Retinal pigment epithelial cell (primary cell): ENCODE measurements at places on chromosomes 16 and 17.

DNA sequence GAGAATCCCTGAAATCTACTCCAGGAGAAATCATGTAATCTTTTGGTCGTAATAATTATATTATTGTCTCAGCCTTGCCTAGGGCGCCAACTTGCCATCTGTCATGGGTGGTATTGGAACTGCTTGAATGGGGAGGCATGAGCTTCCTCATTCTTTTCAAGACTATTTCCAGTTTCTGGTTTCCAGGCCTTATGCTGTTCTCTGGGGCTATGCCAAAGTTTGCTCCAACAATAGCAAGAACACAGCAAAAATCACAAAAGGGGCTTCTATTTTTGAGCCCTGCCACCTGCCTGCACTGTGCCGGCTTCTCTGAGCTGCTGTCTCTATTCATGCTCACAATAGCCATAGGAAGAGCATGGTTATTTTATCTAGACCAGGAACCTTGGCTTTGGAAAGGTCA lies 111.7 kb downstream of the SPECC1 start:
- DNase-seq: no peak

- no peak for DNase-seq
Measured at GRCh38 chr16:85983606-85984230, 84.8 kb downstream of the IRF8 start.

DNA sequence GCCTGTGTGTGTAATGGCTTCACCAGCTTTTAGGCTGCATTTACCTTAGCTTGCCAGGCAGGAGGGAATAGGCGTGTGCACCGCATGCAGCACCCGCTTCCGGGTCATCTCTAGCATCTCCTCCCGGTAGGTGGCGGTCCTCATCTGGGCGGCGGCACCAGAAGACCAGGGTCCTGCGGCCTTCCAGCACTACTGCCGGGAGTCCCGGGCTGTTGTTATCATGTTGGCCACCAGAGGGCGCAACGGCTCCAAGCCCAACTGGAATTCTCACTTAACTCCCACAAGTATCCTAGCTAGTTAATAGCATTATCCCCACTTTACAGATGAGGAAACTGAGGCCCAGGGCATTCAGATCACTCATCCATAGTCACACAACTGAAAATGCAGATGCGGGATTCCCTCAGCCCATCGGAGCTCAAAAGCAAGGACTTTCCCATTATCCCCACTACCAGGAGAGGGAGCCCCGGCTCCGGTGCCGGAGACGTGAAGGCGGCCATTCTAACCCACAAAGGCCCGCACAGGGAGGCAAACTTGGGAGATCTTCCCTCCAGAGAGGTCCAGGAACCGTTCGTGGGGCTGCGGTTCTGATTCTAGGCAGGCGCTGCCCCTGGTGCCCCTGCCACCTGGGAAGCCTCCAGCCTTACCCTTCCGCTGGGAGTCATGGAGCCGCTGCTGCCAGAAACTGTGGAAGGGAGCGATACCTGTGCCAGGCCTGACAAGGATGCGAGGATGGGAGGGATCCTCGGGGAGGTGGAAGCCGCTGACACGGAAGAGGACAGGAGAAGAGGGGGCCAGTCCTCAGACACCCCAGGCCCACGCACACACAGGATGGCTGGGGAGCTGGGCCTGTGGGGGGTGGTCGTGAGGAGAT lies 23.9 kb downstream of the LGALS9 start:
- DNase-seq: peak; percentile 9

DNA sequence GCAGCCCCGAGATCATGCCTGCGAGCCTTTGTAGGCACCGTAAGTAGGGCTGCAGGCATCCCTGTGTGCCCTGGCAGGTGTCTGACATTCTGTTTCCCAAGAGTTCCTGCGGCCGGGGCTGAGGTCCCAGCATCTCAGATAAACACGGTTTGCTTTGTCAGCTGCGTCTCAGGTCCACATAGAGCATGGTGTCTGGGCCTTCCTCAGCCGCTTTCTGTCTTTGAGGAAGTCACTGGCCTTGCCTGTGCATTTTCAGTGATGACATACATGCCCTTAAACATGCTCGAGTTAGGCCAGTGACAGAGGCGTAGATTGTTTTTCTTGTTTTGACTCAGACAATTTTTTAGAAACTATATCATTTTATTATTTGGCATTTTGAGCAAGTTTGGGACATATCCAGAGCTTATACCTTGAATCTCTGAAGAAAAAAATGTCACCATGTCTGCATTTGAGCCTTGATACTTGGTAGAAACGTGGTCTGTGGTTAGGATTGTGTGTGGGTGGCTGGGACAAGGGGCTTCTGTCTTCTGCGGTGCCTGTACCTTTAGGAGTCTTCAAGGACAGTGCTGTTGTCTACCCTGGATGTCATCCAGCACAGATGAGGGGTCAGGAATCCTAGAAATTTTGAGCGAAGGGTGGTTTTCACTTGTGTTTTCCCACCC lies 105.8 kb downstream of the SNX29 start:
- no peak for DNase-seq

DNA sequence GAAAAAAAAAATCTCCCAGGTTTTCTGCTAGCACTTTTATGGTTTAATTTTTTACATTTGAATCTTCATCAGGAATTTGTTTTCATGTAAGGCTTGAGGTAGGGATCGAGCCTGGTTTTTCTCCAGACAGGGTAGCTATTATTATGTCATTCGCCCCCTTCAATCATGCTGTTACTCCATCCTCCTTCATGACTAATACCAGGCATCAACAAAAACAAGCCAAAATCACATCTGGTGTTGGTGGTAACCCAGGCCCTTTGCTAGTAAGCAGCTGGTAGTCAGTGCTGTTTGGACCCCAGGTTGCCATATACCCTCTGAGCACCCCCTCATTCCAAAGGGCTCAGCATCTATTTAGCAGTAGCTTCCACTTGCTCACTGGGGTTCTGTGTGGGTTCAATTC lies 29.5 kb downstream of the DRC3 start:
- DNase-seq: no peak

GRCh38 chr17:76558198-76559095 lies 18.6 kb downstream of the PRCD start:
- DNase-seq: no peak

DNA sequence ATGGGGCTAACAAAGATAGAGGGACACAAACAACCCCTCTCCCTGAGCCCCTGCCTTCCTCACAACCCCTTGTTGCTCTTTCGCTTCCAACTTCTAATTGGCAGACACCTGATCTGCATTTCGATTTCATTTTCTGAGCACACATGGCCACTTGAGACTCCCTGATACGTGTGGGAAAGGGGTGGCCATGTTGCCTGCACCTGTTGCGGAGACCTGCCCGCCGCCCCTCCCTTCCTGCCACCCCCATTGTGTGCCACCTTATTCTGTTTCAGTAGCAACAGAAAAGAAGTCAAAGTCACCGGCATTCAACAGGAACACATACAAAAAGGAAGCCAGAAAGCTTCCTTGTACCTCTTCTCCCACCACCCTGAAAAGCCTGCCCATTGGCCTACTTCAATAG lies 254.7 kb upstream of the SOX9 start:
- no peak for DNase-seq

DNA sequence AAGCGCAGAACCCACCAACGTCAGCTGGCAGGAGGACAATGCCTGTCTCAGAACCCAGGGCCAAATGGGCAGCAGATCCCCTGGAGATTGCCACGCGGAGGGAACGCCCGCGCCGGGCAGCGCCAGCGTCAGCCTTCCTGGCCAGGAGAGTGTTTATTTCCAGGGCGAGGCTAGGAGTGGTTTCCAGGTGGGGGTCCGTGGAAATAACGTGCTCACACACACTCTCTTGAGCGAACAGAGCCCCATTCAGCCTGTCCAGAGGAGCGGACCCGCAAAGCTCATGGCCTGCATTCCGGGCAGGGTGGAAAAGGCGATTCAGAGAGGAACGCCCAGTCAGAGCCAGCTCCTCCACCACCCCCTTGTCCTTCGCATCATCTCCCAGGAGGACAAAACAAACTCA lies 40.3 kb downstream of the SDK2 start:
- no peak for DNase-seq

DNA sequence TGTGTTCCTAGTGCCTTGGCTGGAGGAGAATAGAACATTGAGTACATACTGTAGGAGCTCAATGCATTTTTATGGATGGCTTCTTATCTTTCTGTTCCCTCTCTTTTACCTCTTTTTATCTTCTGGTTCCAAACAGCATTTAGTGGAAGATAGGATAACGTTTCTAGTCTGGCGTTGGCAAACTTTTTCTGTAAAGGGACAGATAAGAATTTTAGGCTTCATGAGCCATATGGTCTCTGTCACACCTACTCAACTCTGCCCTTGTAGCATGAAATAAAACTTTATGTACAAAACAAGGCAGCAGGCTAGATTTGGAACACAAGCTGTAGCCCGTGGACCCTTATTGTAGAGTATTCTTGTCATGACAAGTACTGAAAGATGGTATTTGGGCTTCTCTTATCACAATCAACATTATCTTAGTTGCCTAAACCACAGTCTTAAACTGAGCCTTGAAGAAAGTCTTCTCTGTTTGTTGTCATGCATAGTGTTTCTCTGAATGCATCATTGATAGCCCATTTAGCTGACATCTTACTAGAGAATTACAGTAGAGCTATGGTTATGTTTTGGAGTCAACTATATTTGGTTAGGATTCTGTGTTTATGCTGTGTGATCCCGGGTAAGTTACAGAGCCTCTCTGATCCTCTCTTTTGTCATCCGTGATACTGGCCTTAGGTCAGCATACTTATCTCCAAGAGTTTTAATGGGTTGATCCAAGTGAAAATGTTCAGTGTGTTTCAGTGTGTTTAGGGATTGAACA lies 80.2 kb downstream of the HS3ST4 start:
- DNase-seq: no peak
